Kidney glomerular epithelial cell (primary cell): ENCODE measurements at places on chromosomes 11 and 22.

- DNase-seq = no peak
Measured at GRCh38 chr11:14906993-14907392, 15.0 kb upstream of the CYP2R1 start.

GRCh38 chr11:5269715-5270147, at the start of gene HBE1:
HBE1 (minus strand) TSS chr11:5269945; CDS start chr11:5269890, 55 bp downstream.
- no peak for DNase-seq

DNA sequence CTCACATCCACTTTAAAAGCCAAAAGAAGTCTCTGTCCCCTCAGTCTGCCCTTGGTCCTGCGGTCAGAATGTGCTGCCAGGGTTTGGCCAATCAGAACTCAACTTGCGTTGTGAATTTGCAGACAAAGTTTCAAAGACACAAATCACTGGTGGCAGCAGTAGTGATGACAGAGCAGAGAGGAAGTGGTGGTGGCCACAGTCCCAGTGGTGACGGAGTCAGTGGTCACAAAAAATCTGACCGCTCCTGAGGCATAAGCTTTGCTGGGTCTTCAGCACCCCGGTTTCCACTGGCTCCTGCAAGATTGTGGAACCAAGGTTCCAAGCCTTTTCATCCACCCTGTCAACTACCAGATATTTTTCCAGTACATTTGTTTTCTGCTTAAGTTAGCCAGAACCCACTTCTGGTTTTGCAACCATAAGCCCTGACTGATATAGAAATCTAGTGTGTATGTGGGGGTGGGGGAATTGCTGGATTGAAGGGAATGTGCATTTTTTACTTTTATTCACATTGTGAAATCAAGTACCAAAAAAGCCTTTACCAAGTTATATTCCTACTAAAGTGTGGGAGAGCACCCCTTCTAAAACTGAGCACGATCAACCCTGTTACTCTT, 112.3 kb downstream of the TMPRSS5 start:
- DNase-seq = no peak

DNA sequence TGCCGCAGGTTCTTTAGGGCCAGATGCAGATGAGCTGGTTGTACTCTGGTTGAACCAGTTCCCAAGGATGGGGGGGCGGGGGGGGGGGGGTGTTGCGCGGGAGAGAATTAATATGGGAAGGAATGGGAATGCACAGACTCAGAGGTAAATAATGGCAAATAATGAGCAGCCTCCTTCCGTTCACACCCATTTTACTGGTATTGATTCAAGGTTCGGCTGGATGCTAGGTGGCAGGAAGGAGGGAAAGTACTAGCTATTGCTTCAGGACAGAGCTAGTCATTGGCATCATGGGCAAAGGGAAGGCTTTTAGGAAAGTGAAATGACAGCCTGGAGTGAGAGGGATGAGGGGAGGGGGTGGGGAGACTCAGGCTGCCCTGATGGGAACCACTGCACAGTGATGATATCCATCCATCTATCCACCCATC, at the start of gene VSTM5:
Gene VSTM5 (minus strand): TSS at position 25 of the 425 bp plus-strand sequence. CDS start 116 bp downstream, outside the sequence.
- no peak for DNase-seq
